ENCODE measurements at places on chromosomes 3 and 15.

DNA sequence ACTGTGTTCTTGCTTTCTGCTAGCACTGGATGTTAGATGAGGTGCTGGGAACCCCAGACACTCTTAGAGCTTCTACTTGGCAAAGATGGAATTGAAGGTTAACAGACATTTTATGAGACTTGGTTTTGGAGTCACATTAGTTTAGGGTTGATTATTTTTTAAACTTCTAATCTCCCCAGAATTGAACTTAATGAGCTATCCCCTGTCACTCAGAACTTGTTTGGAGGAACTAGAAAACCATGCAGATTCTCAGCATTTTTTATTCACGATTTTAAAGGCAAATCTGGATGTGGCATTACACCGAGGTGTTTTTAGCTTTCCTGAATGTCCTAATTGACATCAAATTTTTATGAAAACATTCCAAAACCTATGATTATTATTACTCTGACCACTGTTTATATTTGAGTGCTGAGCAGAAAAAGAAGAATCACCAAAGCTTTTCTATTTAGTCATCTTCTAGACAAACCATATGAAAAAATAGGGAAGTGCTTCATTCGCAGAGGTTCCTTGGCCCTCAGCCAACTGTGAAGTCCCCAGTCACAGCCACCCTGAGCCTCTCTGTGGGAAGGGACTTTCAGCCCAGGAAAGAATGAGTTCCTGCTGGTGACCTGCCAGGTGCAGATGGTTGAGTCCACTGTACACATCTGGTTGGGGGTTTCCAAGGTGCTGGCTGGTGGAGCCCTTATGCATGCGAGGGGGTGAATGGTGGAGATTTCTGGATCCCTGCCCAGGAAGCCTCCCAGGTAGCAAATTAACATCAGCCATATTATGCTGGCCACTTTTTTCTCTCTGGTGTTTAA is 196.0 kb upstream of the TOPAZ1 start:
- DNase-seq = peak; percentile 26

DNA sequence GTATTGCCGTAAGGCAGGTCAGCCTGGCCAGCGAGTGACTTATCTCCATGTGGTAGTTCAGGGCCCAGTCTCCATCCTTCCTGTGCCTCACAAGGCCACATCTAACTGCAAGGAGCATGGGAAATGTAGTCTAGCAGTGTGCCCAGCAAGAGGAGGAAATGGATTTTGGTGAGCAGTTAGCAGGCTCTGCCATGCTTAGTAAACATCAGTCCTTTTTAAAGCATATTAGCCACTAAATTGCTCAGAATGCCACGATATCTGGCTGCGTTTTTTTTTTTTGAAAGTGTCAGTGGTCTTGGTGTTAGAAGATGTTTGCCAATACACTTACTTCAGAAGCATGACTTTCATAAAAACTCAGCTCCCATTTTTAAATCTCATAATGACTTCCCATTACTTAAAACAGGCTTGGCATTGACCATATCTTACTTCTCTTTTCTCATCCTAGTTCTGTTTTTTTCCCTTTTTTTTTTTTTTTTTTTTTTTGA is 470.2 kb upstream of the TPRG1 start:
- no peak for DNase-seq

- peak; percentile 14 for DNase-seq
These were observed 4.6 kb upstream of the KCTD6 start for GRCh38 chr3:58487140-58487886.

GRCh38 chr15:41917767-41918430 is 24.0 kb upstream of the SPTBN5 start:
- DNase-seq = peak; percentile 56

DNA sequence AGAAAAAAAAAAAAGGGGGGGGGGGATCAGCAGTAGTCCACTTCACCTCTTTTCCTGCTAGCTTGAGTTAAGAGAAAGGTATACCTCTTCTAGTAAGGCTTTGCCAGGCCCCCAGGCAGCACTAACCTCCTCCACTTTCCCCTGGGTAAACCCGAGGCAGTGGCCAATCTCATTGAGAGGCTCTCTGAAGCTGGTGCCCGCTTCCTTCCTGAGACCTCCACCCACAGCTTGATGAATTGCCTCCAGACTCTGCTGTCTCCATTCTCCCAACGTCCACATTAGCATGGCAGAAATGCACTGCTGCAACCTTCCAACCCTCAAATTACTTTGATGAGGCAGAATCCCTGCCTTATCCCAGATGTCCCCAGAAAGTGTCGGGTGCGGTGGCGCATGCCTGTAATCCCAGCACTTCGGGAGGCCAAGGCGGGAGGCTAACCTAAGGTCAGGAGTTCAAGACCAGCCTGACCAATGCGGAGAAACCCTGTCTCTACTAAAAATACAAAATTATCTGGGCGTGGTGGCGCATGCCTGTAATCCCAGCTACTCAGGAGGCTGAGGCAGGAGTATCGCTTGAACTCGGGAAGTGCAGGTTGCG is 15.3 kb downstream of the RLBP1 start:
- no peak for DNase-seq

- no peak for DNase-seq
These were observed 3.6 kb upstream of the LRCH3 start for GRCh38 chr3:197787412-197787811.
